ENCODE measurements at places on chromosomes 13 and 19.

DNA sequence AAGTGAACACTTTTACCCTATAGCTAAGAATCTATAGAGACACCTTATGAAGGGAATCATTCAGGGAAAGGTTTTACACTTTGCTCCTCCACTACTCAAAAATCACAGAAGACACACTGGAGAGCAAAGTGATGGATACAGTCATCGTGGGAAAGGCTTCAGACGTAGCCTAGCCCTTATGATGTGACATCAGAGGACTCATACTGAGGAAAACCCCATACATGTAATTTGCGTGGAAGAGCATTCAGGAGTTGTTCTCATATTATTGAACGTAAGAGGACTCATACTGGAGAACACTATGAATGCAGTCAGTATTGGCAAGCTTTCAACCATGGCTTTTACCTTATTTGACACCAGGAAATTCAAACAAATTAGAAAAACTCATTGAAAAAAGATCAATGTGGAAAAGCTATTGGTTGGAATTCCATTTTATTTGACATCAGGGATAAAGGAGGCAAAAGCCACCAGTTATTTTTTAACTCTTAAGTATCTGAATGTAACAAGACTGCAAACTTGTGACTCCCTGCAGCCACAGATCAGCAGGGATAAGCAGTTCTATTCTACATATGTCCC is 16.1 kb upstream of the ZNF274 start:
- DNase-seq: no peak

GRCh38 chr13:30750036-30750435 is 14.7 kb downstream of the ALOX5AP start:
- DNase-seq: no peak

- no peak for DNase-seq
Measured at GRCh38 chr19:28170066-28170465, 1042.9 kb downstream of the UQCRFS1 start.

- peak; percentile 67 for DNase-seq
Measured at GRCh38 chr13:94176561-94176960, 302.9 kb downstream of the DCT start.

DNA sequence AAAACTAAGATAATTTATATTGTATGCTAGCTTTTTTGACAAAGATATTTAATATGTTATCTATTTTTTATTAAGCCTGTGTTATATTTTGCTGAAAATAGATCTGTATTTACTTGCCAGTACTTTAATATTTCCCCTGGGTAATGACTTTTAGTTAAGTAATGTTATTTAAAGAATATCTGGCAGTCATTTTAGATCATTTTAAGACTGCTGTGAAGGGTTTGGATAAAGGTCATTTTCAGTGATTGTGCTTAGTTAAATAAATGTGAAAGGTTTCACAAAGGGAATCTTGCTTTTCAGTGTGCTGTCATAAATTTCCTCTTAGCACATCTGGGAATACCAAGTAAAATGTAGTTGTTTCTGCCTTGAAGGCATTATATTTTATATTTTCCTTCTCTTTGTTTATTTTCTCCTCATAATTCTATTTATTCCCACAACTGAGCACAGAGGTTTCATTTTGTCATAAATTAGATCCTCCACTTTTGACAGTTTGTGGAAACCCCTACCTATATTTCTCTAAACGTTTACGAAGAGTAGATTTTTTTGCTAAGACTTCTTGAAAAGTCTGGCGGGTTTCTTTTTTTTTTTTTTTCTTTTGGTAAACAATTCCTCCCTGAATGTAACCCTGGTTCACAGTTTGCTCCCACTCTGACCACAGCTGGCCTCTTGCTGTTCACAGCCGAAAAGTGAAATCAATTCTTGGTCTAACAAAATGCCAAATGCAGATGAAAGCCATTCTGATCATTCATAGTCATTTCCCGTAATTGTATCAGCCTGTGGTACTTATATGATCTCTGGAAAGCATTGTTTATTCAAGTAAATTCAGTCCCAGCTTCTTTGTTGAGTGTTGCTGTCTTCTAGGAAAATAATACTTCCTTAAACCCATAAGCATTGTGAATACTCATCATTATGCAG is 87.8 kb downstream of the MAB21L1 start:
- peak; percentile 51 for DNase-seq

GRCh38 chr13:48890391-48890790 is 85.3 kb upstream of the FNDC3A start:
- peak; percentile 38 for DNase-seq

- DNase-seq: no peak
Measured at GRCh38 chr13:35697186-35697730, 220.8 kb upstream of the MAB21L1 start.

DNA sequence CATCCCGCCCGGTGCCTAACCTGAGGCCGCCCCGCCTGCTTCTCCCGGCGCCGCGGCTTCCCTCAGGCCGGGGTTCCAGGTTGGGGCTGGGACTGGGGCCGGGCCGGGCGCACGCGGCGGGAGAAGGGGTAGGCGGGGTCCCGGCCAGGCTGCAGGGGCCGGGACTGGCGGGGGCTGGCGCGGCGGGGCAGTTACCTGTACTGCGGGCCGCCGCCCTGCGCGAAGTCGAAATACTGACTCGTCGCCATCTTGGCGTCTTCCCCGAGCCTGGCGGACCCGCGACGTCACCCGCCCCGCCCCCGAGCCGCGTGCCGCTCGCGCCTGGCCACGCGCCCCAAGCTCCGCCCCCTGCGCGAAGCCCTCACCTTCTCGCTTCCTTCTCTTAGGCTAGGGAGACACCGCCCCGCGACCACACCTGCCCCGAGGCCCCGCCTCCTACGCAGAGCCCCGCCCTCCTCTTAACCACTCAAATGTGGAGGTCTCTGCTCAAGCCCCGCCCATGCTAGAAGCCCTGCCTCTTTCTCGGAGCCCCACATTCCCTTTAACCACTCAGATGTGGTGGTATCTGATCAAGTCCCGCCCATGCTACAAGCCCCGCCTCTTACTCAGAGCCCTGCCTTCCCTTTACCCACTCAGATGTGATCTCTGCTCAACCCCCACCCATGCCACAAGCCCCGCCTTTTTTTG is at the start of gene ZFR2:
Gene ZFR2, minus strand, starts transcription at position 269 of the 687 bp plus-strand sequence. Its CDS starts 21 bp downstream, at position 248.
- DNase-seq: no peak

GRCh38 chr19:35623327-35624010 is 5.4 kb upstream of the RBM42 start:
- DNase-seq: no peak

- no peak for DNase-seq
Measured at GRCh38 chr13:24982333-24982999, 113.5 kb upstream of the PABPC3 start.

GRCh38 chr19:10283301-10284064 is 3.3 kb upstream of the ICAM4 start:
- no peak for DNase-seq

GRCh38 chr13:28355822-28356371 is 139.0 kb downstream of the FLT1 start:
- peak; percentile 94 for DNase-seq

Measured in fibroblast of skin of right quadriceps (primary cell).